Stimulated activated CD4-positive, alpha-beta T cell treated with anti-CD3 and anti-CD28 coated beads, Interleukin-1b, Interleukin-23, amount 100 ng/mL, for 24 hours (primary cell): ENCODE measurements at places on chromosomes 2 and 18.

- DNase-seq, result no peak
These were observed 285.3 kb downstream of the RAD51AP2 start for GRCh38 chr2:17232776-17233556.

- no peak for DNase-seq
These were observed 40.3 kb upstream of the FHL2 start for GRCh38 chr2:105439141-105439540.

DNA sequence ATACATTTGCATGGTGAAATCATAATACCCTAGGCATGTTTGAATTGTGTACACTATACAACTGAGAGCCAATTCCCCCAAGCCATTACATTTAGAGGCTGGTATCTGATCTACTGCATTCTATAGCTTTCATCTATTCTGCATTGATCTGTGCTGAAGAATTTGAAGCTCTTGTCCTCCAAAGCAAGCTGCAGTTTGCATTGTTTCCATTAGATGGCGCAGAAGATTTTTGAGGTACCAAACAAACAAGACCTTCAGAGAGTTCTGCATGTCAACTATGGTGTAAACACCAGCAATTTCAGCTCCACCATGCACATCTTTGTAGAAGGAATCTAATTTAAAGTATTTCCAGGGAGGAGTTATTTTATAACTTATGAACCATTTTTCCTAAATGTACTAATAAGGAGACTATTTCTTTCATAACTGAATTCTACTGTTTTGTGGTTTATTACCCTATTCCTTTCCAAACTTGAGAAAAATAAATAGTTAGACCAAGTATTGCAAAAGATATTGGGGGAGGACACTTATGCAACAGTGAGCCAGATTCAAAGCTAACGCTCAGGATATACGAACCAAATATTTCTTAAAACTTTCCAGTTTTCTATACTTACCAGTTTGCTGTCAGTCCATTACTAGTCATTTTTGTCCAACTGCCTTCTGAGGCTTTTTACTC lies 761.8 kb upstream of the ACVR2A start:
- DNase-seq, result peak; percentile 27

- DNase-seq, result no peak
These were observed 621.3 kb downstream of the XIRP2 start for GRCh38 chr2:167509586-167509985.

DNA sequence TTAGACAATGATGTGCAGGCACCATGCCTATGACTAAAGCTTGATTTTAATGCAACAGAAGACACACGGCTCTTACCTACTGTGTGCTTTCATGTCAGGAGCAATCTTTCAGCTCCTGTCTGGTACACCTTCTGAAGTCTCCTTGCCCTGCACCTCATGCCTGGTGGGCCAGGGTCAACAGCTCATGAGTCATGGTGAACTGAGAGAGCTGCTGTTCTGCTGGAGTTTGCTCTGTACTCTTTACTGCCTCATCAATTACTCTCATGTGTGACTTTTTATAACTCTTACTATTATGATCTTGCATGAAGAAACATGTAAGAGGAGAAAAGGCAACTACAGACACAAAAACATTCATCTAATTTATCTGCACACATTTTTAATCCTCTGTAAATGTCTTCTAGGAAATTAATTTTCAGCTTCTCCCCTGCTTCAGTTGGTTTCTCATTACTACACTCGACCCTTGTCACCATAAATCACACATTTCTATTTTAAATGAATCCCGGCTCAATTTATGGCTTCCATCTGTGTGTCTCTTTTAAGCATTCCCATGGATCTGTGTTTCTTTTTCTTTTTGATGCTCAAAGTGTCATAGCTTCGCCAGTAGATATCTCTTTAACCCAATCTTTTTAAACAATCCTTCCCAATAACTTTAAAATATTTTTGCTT lies 9.7 kb downstream of the SERPINB7 start:
- no peak for DNase-seq

DNA sequence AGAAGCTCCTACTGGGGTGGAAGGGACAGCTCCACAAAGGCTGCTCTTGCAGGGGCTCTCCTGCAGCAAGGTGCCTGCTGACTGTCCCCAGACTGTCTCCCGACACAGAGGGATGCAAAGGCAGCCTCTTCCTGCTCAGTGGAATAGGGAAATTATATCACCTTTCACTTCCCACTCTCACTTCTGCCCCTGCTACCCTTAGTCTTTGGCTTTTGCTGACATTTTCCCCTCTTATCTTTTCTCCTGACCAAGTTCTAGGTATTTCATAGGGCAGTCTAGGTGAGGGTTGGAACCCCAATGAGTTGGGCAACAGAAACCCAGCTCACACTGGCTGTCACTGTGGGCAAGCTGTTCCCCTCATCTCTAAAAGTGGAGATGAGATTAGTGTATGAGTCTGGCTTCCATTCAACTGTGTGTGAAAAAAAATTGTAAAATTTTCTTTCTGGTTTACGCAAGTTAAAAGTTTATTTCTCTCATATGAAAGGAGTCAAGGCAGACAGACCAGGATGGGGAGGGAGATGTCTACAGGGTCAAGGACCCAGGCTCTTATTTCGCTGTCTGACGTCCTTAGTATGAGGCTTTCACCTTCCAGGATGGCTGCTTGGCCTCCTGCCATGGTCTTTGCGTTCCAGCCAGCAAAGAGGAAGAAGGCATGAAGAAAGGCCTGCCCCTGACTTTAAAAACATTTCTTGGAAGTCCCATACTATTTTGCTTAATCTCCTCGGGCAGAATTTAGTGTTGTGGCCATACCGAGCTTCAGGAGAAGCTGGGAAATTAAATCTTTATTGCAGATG lies 7.5 kb upstream of the MOCOS start:
- no peak for DNase-seq
